ENCODE measurements at places on chromosomes 2 and 18. TPM values are rescaled to one million over a fixed set of nuclear protein-coding genes. Genes with fewer than 3 reads are reported as not detected.

PSMA8 gene
- not detected for total RNA-seq

FOXI3 gene
- not detected for total RNA-seq

GPN1 gene
- total RNA-seq: 33.0 TPM

PSTPIP2 gene
- 2.9 TPM for total RNA-seq

RUFY4 gene
- total RNA-seq: not detected
